ENCODE measurements at places on chromosomes 11 and 22. TPM values are rescaled to one million over a fixed set of nuclear protein-coding genes. Genes with fewer than 3 reads are reported as not detected.

- H3K4me1 ChIP-seq, result peaks cover 32% of the 10 kb centered on the region
- no peak for DNase-seq
- H3K36me3 ChIP-seq, result no peaks in the 10 kb centered on the region
- peak overlapping the region; percentile 95 for H3K4me3 ChIP-seq
Measured at GRCh38 chr11:45806937-45807791, 2.2 kb downstream of the SLC35C1 start.

DNA sequence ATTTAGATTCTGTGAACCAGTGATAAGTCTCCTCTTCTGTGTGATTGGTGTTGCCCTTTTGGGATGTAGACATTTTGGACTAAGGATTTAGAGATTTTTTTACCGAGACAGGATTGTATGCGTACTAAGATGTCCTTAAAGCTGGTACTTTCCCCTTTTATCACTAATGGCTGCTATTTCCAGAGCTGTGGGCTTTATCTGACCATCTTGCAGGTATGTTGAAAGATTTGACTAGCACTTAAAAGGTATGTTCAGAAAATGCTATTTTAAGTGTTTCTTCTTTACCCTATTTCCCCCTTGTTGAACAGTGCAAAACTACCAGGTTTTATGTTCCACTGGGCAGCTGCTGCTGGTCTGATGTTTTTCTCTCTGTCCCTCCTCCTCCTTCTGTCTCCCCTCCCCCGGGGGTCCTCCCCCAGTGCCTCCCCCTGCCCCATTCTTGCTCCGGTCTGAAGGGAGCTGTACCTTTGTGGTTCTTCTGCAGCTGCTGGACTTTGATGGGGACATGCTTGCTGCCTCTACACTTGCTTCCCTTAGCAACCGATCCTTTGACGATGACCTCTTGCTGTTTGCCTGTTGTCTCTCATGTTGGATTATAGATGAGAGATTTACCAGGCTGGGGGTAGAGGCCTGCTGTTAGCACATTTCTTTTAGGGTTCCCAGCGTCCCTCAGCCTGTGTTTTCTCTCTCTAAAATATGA lies 59.6 kb downstream of the ZNRF3 start:
- H3K4me1 ChIP-seq, result peaks cover 60% of the 10 kb centered on the region
- H3K36me3 ChIP-seq, result peaks cover 24% of the 10 kb centered on the region
- DNase-seq, result peak; percentile 45
- H3K27ac ChIP-seq, result peak overlapping the region; percentile 98

DNA sequence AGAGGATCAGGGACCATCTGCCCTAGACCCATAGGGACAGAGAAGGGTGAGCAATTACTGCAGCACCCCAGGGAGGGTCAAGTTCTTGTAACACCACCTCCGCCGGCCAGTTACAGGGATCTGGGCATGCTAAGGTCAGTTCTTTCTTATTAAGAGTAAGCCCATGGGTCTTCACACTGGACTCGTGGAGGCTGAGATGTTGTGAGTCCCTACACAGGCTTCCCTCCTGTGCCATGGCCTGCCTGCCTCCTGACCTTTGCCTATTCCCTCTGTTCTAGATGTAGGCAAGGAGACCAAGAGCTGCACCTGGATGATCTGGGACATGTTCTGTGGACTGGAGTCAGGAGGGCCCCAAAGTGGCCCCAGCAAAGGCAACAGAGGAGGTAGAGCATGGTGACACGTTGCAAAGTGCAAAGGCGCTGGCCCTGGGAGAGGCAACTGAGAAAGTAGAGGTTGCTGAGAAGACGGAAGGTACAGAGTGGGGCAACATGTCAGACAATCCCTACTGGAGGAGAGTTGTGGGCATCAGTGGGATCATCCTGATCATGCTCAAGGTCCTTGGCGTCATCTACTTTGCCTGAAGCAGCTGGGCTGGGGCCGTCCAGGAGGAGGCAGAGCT lies 16.3 kb upstream of the GNAZ start:
- no peak for DNase-seq
- H3K27me3 ChIP-seq, result peaks cover 43% of the 10 kb centered on the region
- no peak overlapping the region for H3K27ac ChIP-seq
- H3K4me3 ChIP-seq, result no peak overlapping the region

The KRTAP5-6 gene
- total RNA-seq, result not detected

The NXPE2 gene
- total RNA-seq, result 0.26 TPM

Measured in neural crest cell (in vitro differentiated cells).